ENCODE measurements at places on chromosomes 1 and 21. TPM values are rescaled to one million over a fixed set of nuclear protein-coding genes. Genes with fewer than 3 reads are reported as not detected.

Gene TTC4
- 12.2 TPM for total RNA-seq

Gene PRAMEF27
- total RNA-seq: not detected

DNA sequence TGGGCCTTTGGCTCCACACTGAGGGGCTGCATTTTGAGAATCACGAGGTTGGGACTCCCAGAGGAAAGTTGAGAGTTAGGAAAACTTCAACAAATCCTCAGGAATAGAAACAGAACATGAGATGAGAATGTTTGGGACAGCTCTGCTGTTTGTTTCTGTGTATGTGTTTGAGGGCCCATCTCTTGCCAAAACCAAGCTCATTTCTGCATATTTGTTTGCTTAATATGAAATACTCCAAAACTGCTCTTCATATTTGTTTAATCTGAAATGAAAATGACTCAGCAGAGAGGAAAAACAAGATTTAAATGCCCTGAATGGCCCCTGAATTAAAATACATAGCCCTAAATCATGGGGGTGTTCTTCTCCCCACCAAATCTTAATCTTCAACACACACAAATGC lies 78.1 kb downstream of the DDR2 start:
- no peak for DNase-seq

- no peak for DNase-seq
Observed at GRCh38 chr1:62706985-62707743, 19.0 kb upstream of the DOCK7 start.

GRCh38 chr1:223259462-223259861 lies 104.5 kb downstream of the SUSD4 start:
- DNase-seq: no peak

- no peak for DNase-seq
Observed at GRCh38 chr1:89271341-89272015, 1.2 kb downstream of the GBP5 start.

DNA sequence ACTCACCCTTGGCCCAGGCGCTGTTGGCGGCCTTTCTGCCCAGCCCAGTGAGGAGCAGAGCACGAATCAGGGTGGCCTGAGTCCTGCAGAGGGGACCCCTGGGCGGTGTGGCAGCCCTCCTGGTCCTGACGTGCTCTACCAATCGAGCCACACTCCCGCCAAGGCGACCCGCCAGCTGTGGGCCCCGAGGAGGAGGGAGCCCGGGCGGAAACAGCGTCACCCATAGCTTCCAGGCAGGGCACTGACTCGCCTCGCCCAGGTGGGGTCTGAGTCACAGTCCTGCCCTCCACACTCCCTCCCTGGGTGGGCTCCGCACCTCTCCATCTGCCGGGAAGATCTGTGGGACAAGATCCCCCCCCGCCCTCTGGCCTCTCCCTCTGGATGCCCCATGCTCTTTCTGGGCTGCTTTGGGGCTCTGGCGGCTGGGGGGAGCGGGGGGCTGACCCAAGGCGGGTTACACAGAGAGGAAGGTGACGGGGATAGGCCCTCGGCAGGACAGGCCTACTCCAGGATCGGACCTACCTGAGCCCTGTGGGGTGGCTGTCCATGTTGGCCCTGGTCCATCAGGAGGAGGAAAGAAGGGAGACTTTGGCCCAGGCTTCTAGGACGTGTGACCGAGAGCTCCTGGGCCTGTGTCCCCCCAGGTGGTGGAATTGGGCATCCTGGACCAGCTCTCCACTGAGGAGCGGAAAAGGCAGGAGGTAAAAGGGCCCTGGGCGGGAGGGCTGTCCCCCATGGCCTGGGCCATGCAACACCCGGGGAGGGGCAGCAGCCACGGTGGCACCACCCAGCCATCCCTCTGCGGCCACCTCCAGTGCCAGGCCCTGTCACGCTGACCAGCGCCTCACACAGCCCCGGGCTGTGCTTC lies 14.0 kb downstream of the ARHGEF16 start:
- peak; percentile 23 for DNase-seq

- no peak for DNase-seq
Observed at GRCh38 chr1:216425577-216425976, 2.3 kb upstream of the USH2A start.
